ENCODE measurements at places on chromosomes 13 and 19.

- no peaks in the 10 kb centered on the region for H3K27me3 ChIP-seq
- no peak overlapping the region for H3K27ac ChIP-seq
- no peak for DNase-seq
Observed at GRCh38 chr19:54173951-54174834, 1.2 kb upstream of the TMC4 start.

DNA sequence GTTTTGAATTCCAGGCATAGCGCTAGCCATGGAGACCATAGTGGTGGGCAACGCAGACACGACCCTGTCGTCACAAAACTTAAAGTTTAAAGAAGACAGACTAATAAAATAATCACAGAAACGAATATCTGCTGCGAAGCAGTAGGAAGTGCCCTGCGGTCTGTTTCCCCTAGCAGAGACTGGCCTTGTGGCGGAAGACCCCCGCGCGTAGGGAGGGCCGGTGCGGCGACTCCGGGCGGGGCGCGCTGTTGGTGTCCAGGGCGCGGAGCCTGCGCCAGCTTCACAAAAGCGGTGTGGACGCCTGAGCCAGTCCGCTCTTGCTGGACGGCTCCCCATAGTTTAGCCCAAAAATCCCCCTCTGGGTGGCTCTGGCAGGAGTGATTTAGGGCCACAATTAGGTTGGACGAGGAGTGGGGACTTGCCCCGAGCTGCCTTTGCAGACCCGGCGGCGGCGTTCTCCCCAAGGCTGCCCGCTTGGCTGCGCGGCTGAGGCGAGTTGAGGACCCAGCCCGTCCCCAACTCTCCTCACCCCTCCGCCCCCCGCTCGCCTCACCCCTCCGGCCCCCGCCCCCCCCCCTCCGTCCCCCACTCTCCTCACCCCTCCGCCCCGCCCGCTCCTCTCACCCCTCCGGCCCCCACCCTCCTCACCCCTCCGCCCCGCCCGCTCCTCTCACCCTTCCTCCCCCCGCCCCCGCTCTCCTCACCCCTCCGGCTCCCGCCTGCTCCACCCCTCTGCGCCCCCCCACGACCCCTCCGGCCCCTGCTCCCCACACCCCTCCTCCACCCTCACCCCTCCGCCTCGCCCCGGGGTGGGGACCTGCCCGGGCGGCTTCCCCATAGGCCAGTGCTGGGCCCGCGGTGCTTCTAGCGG, 14.2 kb upstream of the LATS2 start:
- no peak overlapping the region for H3K4me3 ChIP-seq
- H3K36me3 ChIP-seq: no peaks in the 10 kb centered on the region

GRCh38 chr19:31334849-31335624, 14.2 kb downstream of the TSHZ3 start:
- no peaks in the 10 kb centered on the region for H3K36me3 ChIP-seq
- no peak overlapping the region for H3K27ac ChIP-seq
- no peak for DNase-seq
- no peaks in the 10 kb centered on the region for H3K27me3 ChIP-seq

DNA sequence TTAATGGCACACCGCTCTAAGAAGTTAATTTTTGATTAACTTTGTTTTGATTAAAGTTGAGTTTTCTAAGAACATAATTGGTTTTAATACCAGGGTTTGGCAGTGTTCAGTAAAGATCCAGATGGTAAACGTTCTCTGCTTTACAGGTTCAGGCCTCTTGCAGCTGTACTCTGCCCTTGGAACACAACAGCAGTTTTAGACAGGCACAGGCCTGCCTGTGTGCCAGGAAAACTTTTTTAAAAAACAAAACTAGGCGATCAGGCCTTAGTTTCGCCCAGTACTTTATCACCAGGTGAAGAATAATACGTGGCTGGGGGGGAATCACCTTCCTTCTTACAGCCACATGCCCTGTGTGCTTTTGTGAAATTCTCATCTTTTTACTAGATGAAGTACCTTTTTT, 38.0 kb upstream of the TEX29 start:
- no peak for DNase-seq
- no peaks in the 10 kb centered on the region for H3K27me3 ChIP-seq
- no peak overlapping the region for H3K4me3 ChIP-seq
- no peaks in the 10 kb centered on the region for H3K4me1 ChIP-seq
- H3K27ac ChIP-seq: no peak overlapping the region
- H3K36me3 ChIP-seq: peaks cover 68% of the 10 kb centered on the region

DNA sequence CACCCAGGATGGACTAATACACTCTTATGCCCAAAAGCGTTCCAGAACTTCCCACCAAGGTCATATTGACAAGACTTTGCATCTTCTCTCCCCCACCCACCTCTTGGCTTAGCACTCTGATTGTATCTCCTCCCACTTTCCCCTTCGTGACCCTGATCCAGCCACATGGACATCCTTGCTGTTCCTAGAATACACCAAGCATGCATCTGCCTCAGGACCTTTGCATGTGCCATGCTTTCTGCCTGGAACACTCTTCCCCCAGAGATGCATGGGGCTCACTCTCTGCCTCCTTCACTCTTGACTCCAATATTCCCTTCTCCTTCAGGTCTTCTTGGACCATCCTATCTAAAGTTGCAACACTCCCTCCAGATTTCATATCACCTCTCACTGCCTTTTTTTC, 16.2 kb upstream of the LAIR1 start:
- H3K36me3 ChIP-seq: no peaks in the 10 kb centered on the region
- H3K4me3 ChIP-seq: no peak overlapping the region

- H3K27me3 ChIP-seq: no peaks in the 10 kb centered on the region
- no peaks in the 10 kb centered on the region for H3K4me1 ChIP-seq
- no peak for DNase-seq
- no peaks in the 10 kb centered on the region for H3K36me3 ChIP-seq
Observed at GRCh38 chr13:84290386-84290785, 408.1 kb upstream of the SLITRK1 start.
